ENCODE measurements at places on chromosomes 7 and 10.

GRCh38 chr7:44958645-44959344, 20.0 kb downstream of the MYO1G start:
- DNase-seq = no peak

DNA sequence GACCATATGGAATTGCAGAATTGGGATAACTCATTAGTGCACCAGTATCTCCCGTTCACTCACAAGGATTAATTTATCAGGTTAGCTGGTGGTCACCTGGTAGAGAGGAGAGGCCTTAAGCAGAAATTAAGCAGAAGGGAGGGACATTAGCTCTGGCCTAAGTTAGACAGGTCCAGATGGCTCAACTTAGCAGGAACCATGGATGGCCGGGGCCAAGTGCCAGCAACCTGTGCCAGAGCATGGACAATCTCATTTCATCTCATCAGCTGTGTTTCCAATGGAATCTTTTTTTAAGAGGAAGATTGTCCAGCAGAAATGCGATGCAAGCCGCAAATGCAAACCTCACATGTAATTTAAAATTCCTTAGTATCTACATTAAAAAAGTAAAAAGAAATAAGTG, 82.2 kb downstream of the JCAD start:
- DNase-seq = no peak

- DNase-seq = no peak
Observed at GRCh38 chr10:21759232-21759631, 225.2 kb downstream of the MLLT10 start.

- DNase-seq = no peak
Observed at GRCh38 chr10:77518241-77518909, 119.2 kb downstream of the KCNMA1 start.

- no peak for DNase-seq
Observed at GRCh38 chr7:131164025-131164925, 163.4 kb upstream of the MKLN1 start.

- DNase-seq = no peak
Observed at GRCh38 chr7:157228864-157229422, 90.2 kb downstream of the UBE3C start.

- DNase-seq = no peak
Observed at GRCh38 chr10:120614680-120615079, 157.7 kb downstream of the PLPP4 start.

DNA sequence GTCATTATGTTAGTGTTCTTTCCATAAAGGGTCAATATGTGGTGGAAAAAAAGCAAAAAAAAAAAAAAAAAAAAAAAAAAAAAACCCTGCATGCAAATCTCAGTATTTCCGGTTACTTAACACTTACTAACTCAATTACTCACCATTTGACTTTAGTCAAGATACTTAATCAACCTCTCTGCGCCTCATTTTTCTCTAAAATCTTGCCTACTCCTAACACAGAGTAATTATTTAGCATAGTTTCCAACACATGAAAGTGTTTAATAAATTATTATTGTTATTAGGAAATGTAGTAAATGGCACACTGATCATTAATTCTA, 27.8 kb downstream of the PPP1R3A start:
- DNase-seq = no peak

GRCh38 chr10:48404646-48405045, 98.2 kb downstream of the MAPK8 start:
- DNase-seq = no peak

GRCh38 chr7:135653340-135654080, 8.8 kb upstream of the STMP1 start:
- no peak for DNase-seq

- no peak for DNase-seq
Observed at GRCh38 chr7:79988653-79989052, 146.0 kb upstream of the GNAI1 start.

DNA sequence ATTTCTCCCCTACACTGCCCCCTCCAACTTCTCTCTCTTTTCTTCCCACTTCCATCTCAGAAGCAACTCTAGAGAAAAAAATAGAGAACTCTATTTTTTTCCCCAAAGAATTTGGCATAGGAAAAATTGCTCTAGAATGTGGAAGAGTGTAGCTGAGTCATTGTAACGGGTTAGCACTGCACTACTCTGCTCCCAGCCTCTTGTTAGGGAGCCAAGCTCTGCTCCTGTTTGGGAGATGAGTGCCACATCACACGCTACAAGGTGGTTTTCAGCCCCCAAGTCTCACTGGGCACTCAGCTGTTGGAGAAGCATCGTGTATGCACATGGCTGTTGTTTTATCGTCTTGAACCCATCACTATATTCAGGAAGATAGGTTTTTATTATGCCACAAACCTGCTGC, 136.4 kb downstream of the BMPER start:
- DNase-seq = no peak

DNA sequence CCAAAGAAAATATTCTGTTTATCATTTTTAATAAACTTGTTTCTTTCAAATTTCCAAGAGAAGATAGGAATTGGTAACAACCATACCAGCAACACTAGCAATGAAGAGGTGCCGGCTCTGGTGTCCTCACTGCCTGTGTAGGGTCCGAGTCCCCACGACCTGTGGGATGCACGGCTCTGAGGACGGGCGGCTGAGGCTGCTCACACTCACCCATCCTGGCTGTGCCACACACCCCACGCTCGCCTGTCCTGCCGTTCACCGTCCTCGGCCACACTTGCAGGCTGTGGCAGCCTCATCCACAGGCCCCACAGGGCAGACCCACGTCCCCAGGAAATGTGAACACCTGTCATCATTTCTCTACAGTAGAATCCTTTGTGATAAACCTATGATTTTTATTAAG, 48.2 kb upstream of the DPYSL4 start:
- no peak for DNase-seq

DNA sequence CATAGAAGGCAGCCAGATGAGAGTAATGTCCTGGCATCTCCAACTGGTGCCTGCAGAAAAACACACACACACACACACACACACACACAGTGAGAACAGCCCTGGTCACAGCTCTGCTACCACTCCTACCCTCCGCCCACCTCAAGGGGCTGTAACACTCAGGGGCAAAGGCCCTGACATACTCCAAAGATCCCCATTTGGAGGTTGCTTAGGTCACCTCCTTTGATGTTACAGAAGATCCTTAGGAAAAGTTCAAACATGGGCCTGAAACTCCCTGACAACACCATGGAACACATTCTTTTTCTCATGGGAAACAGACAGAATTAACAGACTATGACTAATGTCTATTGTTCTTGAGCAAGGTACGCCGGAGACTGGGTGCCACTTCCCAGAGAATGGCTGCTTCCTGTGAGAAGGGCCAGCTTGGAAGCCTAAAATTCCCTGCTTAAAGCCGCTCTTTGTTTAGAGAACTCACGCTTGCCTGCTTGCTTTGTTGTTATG, 27.7 kb downstream of the DENND11 start:
- no peak for DNase-seq

GRCh38 chr7:111333010-111333409, 229.3 kb downstream of the IMMP2L start:
- no peak for DNase-seq

DNA sequence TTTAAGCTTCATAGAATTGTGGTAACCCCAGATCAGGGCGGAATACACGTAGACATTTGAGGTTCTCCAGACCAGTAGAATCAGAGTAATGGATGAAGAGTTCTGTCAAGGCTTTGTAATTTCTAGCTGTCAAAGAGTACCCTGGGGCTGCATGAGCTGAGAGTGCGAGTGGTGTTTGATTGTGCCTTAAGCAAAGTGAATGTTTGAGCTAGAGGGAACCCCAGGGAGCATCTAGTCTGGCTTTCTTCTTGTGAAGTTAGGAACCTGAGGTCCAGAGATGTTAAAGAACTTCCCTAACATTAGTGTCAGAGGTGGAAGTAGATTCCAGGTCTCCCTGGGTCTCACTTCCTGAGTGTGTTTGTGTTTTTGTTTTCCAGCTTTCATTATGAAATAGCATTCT, 212.3 kb upstream of the FZD1 start:
- DNase-seq = no peak

DNA sequence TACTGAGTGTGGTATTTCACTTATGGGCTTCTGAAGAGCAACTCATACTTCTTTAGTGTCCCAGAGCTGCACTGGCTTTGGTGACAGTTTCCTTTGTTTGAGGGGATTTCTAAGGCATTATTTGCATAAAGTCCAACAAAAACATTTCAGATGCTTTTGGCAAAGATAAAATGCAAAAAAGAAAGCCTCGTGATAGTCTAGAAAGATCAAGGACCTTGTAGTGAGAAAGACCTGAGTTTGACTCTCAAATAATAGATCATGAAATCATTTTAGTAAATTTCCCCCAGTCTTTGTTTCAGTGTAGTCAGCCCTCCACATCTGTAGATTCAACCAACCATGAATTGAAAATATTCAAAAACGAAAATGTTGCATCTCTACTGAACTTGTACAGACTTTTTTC, 107.4 kb downstream of the EEPD1 start:
- DNase-seq = no peak

- DNase-seq = no peak
Observed at GRCh38 chr7:900331-901040, 24.1 kb downstream of the GET4 start.

GRCh38 chr7:39888171-39888853, 61.7 kb upstream of the CDK13 start:
- no peak for DNase-seq

DNA sequence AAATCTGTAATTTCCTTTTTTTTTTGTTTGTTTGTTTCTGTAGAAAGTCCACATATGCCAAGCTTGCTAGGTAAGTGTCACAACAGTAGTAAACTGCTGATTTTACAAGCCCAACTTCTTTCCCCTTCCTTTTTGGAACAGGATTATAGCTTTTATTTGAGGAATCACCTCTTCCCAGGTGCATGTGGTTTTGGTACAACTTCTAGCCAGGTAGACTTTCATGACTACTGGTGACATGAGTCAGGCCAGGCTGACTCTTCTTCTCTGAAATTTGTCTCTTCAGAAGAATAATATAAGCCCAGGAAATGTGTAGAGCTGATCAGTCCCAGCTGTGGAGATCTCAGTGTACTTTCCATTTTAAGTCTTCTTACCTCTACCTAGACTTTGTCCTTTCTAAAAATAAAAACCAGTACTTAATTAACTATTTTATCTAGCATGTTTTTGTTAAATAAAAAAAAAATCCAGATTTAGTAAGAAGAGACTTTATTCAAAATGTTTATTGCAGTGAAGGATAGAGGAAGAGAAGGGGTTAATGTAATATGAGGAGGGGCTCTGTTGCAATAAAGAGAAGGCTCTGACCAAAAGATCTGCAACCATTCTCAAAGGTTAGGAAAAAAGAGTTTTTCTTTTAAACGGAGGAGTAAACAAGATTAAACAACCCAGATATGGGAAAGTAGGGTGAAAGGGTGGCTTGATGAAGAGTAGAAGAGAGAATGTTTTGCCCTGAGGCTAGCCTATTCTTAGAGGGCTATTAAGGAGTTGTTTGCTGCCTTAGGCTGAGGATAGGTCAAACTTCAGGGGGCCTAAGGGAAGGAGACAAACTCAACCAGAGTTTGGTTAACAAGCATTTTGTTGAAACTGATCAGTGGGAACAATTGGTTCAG, 664.2 kb downstream of the SORCS1 start:
- DNase-seq = no peak

DNA sequence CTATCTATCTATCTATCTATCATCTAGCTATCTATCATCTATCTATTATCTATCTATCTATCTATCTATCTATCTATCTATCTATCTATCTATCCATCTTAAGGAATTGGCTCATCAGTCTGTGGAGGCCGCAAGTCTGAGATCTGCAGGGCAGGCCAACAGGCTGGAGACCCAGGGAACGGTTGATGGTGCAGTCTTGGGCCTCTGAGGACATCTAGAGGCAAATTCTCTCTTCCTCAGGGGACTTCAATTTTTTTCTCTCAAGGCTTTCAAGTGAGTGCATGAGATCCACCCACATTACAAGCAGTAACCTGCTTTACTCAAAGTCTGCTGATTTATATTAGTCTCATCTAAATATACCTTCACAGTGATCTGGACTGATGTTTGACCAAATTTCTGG, 197.0 kb downstream of the GLRX3 start:
- DNase-seq = no peak

GRCh38 chr10:89805599-89806013, 104.2 kb downstream of the KIF20B start:
- DNase-seq = no peak

DNA sequence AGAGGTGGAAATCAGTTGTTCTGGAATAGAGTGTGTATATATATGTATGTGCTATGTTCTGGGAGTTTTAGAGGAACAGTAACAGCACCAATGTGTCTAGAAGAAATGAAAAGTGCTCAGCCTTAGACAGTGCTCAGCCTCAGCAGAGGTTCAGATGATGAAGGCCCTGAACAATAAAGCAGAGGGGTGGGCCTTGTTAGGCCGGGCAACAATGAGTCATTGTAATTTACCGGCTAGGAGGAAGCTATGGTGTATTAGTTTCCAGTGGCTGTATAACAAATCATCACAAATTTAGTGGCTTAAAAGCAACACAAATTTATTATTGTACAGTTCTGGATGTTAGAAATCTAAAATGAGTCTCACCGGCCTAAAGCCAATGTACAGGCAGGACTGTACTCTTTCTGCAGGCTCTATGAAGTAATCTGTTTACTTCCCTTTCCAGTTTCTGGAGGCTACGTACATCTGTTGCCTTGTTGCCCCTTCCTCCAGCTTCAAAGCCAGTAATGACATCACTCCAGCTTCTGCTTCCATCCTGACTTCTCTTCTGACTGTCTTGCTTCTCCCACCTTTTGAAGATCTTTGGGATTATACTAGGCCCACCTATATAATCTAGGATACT, 84.6 kb downstream of the CH25H start:
- DNase-seq = no peak

GRCh38 chr10:97863808-97864207, 14.2 kb downstream of the GOLGA7B start:
- DNase-seq = no peak

- no peak for DNase-seq
Observed at GRCh38 chr7:156456503-156457115, 184.0 kb upstream of the RNF32 start.

- no peak for DNase-seq
Observed at GRCh38 chr7:105613611-105614330, 32.5 kb upstream of the EFCAB10 start.

GRCh38 chr10:88507404-88507803, 75.7 kb downstream of the RNLS start:
- no peak for DNase-seq

GRCh38 chr10:131730771-131731497, 169.9 kb upstream of the PPP2R2D start:
- DNase-seq = no peak

DNA sequence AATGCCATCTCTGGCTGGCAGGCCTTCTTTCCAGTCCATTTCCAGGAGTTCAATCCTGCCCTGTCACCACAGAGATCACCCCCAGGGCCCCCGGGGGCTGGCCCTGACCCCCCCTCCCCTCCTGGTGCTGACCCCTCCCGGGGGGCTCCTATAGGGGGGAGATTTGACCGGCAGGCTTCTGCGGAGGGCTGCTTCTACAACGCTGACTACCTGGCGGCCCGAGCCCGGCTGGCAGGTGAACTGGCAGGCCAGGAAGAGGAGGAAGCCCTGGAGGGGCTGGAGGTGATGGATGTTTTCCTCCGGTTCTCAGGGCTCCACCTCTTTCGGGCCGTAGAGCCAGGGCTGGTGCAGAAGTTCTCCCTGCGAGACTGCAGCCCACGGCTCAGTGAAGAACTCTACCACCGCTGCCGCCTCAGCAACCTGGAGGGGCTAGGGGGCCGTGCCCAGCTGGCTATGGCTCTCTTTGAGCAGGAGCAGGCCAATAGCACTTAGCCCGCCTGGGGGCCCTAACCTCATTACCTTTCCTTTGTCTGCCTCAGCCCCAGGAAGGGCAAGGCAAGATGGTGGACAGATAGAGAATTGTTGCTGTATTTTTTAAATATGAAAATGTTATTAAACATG, 6.0 kb downstream of the CHPF2 start:
- no peak for DNase-seq

- DNase-seq = no peak
Observed at GRCh38 chr7:80027611-80028173, 106.9 kb upstream of the GNAI1 start.
